ENCODE measurements at places on chromosomes 12 and 14.
A peak's percentile ranks its signal among the peaks of the same experiment; 100 is the strongest.

DNA sequence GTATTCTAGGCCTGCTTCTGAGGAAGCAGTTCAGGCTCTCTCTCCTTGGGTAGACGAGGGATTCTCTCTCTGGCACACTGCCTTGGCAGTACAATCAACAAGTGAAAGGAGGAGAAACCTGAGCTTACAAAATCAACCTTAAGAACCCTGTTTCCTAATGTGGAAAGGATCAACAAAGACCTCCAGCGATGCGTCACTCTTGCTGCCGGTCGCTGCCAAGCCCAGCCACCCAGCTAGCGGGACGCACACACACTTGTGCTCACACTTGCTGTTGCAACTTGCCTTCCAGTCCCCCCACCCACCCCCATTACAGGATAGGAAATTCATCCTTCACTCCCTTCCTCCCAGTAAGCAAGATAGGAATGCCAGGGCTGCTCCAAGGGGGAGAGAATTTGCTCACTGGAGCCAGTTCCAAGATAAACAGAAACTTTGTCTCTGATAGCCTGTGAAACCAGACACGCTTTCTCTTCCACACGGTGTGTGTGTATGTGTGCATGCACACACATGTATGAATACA lies 144.3 kb downstream of the BCL11B start:
- no peak for DNase-seq

- no peak for DNase-seq
Measured at GRCh38 chr14:22878271-22879246, 4.5 kb upstream of the REM2 start.

- DNase-seq, result no peak
Measured at GRCh38 chr12:97016163-97016562, 109.1 kb downstream of the NEDD1 start.

- DNase-seq, result no peak
Measured at GRCh38 chr14:97401714-97402113, 604.5 kb downstream of the VRK1 start.

- DNase-seq, result peak; percentile 64
Measured at GRCh38 chr12:94140556-94140955, 7.8 kb upstream of the PLXNC1 start.

GRCh38 chr14:93825235-93825553 lies 36.9 kb upstream of the PRIMA1 start:
- no peak for DNase-seq

- no peak for DNase-seq
Measured at GRCh38 chr12:130860311-130860710, 11.6 kb upstream of the RAN start.

DNA sequence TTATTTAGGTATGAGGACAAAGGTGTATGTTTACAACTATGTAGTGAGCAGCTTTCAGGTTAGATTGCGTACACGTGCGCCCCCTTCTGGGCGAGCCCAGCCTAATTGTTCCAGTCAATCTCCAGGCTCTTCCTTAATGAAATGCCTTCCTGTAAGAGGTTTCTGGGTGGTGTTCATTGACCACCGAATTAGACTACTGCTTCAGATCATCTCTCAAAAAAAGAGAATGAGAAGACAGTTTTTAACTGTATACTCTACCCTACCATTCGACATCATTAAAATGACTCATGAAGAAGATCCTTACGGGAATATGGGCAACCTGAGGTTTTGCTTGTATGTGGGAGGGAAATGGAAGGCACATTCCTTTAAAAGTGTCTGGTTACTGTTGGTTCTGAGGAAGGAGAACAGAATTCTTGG lies 2.1 kb downstream of the LUM start:
- DNase-seq, result peak; percentile 59

DNA sequence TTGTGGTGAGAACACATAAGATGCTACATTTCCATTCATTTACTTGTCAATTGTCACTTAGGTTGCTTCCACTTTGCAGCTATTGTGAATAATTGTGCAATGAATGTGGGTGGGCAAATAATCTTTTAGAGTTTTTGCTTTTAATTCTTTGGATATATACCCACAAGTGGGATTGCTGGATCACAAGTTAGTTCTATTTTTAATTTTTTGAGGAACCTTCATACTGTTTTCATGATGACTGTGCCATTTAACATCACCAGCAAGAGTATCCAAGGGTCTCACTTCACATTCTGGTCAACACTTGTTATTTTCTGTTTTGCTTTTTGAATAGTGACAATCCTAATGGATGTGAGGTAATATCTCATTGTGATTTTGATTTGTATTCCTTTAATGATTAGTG lies 10.5 kb downstream of the CLEC6A start:
- no peak for DNase-seq

DNA sequence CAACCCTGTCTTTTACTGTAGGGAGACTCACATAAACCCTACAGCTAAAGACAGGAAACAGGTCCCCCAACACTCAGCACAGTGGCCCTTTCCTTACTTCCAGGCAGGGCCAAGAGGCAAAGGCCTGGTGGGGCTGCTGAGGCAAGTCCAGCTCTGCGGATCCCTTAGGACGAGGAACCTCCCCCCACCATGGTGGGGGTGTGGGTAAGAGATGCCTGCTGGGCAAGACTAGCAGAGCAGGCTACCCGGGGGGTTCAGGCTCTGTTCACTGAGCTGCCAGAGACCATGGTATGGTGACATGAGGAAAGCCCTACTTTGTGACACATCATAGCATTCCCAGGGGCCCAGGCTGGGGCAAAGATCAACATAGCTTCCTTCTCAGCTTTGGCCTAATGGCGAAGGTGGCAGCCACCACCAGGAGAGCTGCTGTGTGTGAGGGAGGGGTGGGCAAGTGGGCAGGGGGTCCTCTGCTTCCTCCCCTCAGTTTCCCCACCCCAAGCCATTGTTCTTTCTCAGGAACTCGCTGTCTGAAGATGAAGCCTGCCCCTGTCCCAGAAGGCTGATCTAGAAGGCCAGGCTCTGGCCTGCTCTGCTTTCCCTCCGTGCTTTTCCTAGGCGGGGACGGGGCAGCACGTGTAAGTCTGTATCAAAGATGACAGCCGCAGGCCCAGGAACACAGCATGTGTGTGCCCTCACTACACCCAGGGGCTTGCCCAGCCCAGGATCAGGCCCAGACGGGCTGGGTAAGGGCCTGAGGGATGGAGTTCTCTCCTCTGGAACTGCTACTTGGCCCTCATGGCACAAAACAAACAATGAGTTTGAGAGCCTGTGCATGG lies 10.1 kb upstream of the TINF2 start:
- DNase-seq, result no peak

DNA sequence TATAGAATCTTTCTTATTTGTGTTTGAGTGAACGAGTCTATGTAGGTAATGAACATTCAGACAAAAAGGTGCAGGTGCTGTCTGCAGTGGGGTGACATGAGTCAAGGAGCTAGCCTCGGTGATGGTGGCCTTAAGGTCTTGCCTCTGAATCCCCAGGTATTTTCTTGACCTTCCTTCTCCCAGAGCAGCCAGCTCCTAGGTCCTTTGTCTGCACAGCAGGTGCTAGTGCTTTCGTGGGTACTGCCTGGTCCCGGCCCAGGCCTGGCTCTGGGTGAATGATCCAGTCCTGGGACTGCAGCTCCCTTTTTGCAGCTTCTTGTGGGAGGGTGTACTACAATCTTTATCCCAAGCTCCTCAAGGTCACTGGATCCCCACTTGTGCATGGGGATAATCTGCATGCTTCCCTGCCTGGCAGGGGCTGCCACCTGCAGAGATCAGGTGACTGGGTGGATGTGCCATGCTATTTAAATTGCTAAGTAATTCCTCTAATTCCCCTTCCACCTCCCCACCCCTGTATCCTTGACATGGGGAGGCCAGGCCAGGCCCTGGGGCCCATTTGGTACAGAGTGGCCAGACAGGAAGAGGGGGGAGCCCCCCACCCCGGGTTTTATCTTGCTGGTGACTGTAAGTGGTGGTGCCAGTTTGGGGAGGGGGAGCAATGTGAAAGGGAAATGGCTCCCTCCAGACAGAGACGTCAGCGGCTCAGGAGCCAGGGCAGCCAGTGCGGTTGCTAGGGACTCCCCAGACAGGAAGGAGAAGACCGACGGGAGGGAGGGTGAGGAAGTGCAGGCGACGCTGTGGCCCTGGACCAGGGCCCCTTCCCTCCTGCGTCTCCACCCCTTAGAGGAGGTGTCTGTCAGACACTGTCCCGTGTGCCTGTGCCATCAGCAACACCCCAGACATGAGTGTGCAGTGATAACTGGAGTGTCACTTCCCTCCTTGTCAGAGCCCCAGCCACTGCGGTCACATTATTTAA lies 6.7 kb downstream of the VASH1 start:
- DNase-seq, result peak; percentile 83

DNA sequence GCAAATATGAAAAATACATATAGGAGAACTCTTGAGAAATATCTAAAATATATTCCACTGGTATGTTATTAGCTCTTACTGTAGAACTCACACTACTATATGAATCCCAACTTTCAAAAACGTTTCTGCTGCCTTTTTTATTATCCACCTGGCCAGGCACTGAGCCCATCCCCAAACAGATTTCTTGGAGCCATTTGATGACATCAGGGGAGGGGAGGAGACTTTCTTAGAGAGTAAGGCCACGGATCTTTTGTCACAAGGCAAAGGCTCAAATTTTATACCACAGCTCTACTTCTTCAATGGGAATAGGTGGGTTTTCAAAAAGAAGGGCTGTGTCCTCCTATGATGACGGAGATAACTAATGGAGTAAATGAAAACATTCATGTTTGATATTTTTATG lies 83.0 kb downstream of the SLC25A21 start:
- no peak for DNase-seq

- DNase-seq, result no peak
Measured at GRCh38 chr12:33589576-33590114, 150.0 kb upstream of the SYT10 start.

- no peak for DNase-seq
Measured at GRCh38 chr14:92515546-92516343, 2.2 kb downstream of the RIN3 start.

- DNase-seq, result no peak
Measured at GRCh38 chr14:74255281-74255680, 16.0 kb downstream of the VSX2 start.

GRCh38 chr14:36268121-36268520 lies 52.3 kb downstream of the MBIP start:
- no peak for DNase-seq

DNA sequence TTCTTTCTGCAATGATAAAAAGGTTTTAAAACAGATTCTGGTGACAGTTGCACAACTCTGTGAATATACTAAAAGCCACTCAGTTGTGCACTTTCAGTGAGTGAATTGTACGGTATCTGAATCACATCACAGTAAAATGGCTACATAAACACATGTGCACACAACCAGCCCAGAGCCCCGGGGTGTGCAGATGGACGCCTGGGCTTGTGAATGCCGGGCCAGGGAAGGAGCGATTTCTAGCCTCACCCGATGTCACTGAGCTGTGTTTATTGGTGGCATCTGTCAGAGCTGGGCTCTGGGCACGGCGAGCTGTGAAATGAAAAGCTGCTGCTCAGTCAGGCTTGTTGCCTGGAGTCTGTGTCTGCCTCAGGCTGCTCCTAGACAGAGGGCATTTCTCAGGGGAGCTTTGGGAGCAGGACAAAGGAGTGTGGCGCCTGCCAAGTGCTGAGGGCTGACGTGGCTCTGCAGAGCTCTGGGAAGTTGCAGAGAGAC lies 25.9 kb downstream of the RHOF start:
- DNase-seq, result no peak

DNA sequence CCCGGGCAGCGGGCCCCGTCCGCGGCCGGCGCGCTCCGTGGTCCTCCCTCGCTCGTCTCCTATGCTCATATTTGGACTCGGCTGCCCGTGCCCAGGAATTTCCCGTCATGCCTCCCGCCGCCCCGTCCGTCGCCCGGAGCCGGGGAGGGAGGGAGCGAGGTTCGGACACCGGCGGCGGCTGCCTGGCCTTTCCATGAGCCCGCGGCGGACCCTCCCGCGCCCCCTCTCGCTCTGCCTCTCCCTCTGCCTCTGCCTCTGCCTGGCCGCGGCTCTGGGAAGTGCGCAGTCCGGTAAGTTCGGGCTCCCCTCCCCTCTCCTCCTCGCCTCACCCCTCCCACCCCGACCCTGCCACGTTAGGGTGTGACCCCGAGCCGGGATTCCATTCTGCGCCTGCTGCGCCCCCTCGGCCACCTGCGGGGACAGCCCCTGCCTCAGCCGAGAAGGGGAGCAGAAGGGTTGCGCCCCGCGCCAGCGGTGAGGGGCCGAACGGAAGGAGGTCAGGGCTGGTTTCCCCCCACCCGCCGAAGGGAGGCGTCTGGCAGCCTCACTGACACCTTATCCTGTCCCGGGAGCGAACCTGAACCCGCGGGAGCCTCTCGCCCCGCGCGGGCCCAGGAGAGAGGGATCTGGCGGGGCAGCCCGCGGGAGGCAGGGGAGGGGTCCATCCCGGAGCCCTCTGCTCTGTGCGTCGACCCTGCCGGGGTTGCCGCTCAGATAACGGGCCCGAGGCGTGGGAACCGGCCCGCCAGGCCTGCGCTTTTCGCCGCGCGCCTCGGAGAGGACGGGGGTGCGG lies at the start of gene MSRB3:
Gene MSRB3, plus strand, starts transcription at position 108 of the 793 bp plus-strand sequence. CDS start 29,897 bp downstream, outside the sequence.
- peak; percentile 14 for DNase-seq

DNA sequence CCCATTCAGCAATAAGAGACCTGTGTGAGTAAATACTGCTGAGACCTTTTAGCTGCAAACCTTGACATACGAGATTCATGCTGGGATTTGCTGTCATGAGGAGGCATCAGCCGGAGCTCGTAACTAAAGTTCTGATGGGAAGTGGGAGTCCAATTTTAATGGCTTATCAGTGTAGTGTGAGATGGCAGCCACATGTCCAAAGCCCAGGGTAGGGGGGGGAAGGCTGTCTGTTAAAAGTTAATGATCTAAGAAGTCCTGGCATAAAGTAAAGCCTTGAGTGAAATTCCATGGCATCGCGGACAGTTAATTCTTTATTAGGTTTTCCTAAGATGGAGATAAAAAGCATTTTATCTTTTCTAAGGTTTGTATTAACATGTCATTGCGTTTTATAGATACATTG lies 240.0 kb downstream of the AACS start:
- no peak for DNase-seq

DNA sequence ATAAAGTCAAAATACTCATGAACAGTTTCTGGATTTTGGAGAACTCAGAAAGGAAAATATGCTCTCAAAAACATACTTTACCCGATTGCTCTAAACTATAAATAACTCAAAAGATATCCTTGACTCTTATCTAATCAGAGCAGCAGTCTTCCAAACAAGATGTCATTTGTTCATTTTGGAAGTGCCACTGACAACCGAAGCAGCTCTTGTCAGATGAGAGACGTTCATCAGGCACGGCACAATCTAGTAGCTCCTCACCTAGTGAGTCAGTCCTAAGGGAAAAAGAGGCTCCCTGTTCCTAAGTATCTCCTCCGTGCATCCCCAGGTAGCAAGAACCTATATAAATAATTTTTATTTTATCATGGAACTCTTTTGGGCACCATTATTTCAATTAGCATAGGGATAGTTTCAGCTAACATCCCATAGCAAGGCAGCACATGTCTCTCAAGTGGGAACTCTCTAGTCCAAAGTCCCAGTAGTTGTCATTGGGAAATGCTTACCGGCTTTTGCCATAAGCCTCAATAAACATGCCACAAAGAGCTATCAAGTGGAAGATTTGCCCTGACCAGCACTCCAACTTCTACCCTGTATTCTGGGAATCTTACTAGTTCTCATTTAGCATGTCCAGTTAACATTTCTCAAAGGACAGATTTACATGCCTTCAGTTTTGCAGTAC lies 14.1 kb upstream of the TMEM263 start:
- no peak for DNase-seq

DNA sequence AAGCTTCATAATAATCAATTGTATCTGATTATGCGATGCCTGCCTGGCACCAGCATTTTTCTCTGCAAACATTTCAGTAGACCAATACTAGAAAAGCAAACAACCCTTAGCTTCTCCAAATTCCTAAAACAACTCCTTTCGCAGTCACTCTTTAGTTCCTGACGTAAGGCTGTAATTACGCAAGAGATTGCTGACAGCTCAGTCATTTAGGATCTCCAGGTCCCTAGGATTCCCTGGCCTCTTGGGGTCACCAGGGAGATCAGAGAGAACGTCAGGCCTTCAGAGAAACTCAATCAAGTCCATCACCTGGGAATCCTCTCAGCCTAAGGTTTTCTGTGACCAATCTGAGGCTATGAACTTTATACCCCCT lies 390.6 kb downstream of the PAWR start:
- no peak for DNase-seq
